Calu3 (cell line): ENCODE measurements at places on chromosomes 5 and 9. TPM values are rescaled to one million over a fixed set of nuclear protein-coding genes. Genes with fewer than 3 reads are reported as not detected.
A peak's percentile ranks its signal among the peaks of the same experiment; 100 is the strongest.

DNA sequence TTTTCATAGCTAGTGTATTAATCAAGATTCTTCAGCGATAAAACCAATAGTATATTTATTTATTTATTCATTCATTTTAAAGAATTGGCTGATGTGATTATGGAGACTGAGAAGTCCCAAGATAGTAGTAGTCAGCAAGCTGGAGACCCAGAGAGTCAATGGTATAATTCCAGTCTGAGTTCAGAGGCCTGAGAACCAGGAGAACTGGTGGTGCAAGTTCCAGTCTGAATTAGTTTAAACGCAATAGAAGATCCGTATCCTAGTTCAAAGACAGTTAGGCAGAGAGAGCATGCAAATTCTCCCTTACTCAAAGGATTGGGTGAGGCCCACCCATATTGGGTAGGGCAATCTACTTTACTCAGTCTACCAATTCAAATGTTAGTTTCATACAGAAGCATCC lies 364.2 kb upstream of the RPS23 start:
- peak; percentile 32 for DNase-seq

CERCAM gene
- 11.5 and 14.5 TPM in 2 replicates for total RNA-seq

DNA sequence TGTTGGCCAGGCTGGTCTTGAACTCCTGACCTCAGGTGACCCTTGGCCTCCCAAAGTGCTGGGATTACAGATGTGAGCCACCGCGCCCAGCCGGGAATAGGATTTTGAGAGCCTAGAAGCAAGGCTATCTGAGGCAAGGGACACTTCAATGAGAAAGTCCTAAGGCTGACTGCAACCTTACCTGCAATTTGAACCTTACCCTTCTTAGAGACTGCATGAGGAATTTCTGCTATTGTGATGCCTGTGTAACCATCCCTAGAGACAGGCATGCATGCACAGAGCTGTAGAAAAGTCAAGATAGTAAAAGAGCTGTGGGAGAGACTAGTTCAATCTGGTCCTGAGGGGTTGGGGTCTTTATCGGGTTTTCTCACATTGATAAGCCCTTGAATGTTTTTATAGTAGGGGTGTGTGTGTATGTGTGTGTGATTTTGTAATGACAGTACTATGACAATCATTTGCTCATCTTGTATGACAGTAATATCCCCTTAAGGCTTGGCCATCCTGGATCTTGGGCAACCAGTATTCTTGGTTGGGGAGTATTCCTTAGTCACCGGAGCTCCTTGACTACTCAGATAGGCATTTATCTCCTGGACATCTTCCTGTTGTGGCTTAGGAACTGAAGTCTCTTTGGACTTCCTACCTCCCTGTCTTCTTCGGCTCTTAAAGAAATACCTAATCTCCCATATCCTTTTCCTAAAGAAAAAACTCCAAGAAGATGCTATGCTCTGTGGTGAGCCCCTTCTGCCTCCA lies 11.2 kb downstream of the DNAJB5 start:
- DNase-seq = no peak

GRCh38 chr9:4569101-4569500 lies 78.8 kb downstream of the SLC1A1 start:
- DNase-seq = no peak

DNA sequence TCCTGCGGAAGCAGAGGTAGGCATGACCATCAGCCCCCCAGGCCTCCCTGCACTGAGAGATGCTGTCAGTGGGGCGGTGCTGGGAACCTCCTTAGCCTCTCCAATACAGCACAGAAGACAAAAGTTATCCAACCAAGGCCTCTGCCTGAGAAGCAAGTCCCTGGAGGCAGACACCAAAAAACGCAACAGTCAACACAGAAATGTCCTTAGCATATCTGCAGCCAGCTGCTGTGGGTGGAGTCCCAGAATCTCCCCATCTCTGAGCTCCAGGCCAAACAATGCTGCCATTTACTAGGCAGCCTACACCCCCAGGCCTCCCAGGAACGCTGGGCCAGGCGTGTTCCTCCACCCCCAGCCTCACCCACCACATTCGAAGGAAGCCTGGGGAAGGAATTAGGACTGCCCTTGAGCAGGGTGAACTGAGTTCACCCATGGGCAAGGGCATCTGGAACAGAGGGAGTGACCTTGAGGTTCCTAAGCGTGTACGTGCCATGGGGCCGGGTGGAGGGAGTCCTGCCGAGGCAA lies 43.7 kb downstream of the STK10 start:
- DNase-seq = peak; percentile 39

GRCh38 chr9:79134654-79135053 lies 437.1 kb upstream of the TLE4 start:
- DNase-seq = no peak

DNA sequence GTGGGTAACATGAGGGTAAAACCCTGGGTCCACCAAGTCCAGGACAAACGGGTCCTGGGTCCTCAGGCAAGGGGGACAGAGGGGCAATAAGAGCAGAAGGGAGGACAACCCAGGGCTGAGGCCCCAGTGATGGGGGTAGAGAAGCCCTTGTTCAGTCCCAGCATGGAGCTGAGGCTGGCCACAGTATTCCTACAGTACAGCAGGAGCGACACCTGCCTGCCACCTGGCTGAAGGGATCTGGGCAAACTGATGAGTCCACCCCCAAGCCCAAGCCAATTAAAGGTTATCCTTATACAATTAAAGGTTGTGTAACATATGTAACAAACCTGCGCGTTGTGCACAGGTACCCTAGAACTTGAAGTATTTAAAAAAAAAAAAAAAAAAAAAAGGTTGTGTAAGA lies 97.7 kb upstream of the LRRTM2 start:
- DNase-seq = no peak

ZFP2 gene
- 0.33 and 0.34 TPM in 2 replicates for total RNA-seq

ADGRD2 gene
- not detected in 2 replicates for total RNA-seq

DNA sequence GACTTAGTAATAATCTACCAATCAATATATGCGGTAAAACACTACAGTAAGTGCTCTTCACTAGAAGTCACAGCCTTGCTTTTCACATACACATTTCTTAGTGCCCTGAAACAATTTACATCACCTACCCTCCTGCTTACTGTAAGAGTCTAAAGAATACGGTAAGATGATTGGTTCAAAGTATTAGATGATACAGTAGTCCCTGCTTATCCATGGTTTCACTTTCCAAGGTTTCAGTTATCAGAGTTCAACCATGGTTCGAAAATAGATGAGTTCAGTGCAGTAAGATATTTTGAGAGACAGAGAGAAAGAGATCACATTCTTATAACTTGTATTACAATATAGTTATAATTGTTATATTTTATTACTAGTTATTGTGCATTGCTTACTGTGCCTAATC lies 83.0 kb downstream of the CPLANE1 start:
- no peak for DNase-seq

SLC34A3 gene
- 0.26 and 0.34 TPM in 2 replicates for total RNA-seq

DNA sequence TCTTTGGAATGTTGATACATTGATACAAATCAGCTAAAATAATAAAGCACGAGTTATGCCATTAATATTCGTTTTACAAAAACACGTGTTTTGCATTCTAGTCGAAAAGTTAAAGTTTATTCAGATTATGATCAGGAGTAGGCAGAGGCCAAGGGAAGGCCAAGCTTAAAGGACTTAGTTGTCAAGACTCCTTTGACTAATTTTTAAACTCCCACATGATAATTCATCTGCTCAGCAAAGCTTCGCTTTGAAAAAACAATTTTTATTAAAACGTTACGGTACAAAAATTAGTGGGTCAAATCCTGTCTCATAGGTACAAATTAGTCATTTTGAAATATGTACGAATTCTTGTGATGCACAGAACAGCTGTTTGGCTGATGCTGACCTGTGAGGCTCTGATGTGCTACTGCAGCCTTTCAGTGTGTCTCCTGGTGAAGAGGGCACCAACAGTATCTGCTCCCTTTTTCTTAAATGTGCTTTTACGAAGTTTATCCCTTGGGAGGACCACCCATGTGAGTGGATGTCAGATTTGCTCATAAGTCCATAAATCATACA lies 23.0 kb upstream of the NR3C1 start:
- no peak for DNase-seq

DNA sequence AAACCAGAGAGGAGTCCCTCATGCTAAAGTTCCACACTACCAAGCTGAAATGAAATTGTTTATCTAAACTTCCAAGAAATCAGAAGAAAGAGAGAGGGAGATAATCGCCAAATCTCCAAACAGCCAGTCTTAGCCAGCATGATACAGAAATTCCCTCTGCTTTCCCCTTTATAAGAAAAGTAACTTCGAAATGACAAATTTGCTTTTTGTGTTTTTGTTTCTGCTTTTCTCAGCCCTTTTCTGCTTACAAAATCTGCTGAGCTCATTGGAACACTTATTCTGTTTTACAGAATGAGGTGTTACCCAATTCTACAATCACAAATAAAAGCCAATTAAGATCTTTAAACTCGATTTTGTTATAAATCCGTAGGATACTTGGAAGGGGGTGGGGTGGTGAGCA lies 72.9 kb downstream of the SFXN1 start:
- no peak for DNase-seq

GRCh38 chr9:127087836-127088235 lies 34.6 kb downstream of the ANGPTL2 start:
- DNase-seq = no peak

PCDHA8 gene
- 1.1 and 1.3 TPM in 2 replicates for total RNA-seq

OCLN gene
- 154 and 161 TPM in 2 replicates for total RNA-seq

DNA sequence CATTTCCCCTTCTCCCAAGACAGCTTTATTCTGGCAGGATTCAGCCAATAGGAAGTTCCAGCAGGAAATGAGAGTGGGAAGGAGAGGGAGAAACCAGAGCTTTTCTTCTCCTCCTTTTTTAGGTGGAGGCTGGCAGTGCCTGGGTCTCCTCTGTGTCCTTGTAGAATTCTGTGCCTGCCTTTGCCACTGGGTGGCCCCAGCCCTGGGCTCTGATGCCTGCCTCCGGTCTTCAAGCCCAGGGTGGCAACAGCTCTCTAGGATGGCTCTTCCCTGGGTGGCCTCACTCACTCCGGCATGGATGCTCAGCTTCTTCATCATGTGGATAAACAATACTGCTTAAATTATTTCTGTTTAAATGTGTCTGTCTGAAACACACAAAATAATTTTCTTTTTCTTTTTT lies 694.8 kb downstream of the SEMA5A start:
- no peak for DNase-seq

- no peak for DNase-seq
These were observed 32.3 kb downstream of the KLHL3 start for GRCh38 chr5:137703565-137703964.

GRCh38 chr9:6184749-6185645 lies 30.6 kb upstream of the IL33 start:
- DNase-seq = no peak

DAPK1 gene
- 133 and 166 TPM in 2 replicates for total RNA-seq

GRCh38 chr5:158198636-158199035 lies 339.7 kb upstream of the CLINT1 start:
- DNase-seq = no peak

TRIM7 gene
- 1.8 and 2.4 TPM in 2 replicates for total RNA-seq

DNA sequence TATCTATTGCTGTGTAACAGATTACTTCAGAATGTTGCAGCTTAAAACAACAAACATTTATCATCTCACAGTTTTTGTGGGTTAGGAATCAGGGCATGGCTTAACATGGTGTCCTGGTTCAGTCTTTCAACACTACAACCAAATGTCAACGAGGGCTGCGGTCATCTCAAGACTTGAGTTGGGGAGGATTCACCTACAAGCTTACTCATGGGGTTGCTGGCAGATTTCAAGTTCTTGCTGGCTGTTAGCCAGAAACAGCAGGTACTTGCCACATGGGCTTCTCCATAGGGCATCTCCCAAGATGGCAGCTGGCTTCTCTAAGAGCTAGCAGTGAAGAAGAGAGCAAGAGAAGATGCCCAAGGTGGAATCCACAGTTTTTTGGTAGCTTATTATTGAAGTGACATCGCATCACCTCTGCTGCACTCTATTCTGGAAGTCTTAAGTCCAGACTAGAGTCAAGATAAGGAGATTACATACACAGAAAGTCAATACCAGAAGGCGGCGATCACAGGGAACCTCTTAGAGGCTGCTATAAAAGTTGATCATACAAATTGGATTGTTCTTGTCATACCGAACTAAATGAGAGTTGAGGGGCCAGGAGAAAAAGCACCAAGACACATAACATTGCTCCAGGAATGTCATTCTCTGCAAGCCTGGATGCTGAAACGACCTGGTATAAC lies 42.2 kb downstream of the C9orf153 start:
- DNase-seq = no peak
